ENCODE measurements at places on chromosomes 2 and 18.

GRCh38 chr2:10668402-10669012 is 21.3 kb downstream of the NOL10 start:
- no peak for DNase-seq

DNA sequence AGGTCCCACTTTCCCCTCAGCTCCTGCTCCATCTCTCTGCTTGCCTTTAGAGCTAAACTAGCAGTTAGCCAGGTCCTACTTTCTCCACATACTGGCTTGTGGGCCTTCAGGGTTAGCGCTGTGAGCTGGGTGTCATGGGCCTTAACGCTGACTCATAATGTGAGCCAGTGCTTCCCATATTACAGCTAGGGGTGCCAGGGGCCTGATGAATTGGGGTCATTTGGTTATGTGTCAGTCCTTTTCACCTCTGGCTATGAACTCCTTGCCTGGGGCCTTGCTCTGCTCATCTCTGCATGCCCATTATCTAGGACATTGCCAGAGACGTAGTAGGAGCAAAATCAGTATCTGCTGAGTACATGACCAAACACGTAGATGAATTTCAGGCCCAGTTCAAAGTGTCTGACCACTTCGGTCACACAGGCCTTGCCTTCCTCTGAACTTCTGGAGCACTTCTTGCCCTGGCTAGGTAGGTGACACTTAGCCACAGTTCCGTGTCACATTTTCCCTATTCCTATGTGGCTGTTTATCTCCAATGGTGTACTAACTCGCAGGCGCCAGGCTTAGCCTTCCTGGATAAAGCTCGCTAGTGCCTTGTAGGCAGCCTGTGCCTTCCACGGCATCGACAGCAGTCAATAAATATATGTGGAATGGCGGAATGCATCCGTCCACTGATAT is 103.2 kb upstream of the SIX3 start:
- no peak for DNase-seq

GRCh38 chr2:79041032-79041448 is 15.5 kb downstream of the REG3G start:
- DNase-seq = no peak

DNA sequence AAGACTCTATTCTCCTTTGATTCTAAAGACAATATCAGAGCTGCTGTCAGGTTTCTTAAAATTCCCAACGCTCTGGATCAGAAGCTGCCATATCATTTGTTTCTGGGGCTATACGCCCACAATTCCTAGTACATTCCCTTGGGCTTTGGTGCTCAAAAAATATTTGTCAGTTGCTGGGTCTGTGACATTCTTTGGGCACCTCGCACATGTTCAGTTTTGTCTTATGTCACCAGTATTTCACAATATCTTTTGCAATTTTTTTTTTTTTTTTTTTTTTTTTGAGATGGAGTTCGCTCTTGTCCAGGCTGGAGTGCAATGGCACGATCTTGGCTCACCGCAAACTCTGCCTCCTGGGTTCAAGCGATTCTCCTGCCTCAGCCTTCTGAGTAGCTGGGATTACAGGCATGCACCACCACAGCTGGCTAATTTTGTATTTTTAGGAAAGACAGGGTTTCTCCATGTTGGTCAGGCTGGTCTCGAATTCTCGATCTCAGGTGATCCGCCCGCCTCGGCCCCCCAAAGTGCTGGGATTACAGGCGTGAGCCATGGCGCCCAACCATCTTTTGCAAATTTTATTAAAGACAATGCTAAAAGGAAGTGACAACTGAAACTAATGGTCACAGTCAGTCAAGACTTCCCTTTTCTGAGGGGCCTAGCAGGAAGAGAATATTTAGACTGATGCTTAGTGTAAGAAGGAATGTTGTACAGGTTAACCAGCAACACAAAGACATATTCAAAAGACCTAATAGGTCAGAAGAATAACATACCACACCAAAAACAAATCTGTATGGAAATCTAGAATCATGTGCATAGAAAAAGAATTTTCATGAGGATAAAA is 6.8 kb downstream of the ZNF397 start:
- no peak for DNase-seq

- DNase-seq = no peak
These were observed 1.7 kb downstream of the SLC8A1 start for GRCh38 chr2:40450066-40450795.

- DNase-seq = no peak
These were observed 33.2 kb downstream of the ZNF236 start for GRCh38 chr18:76855594-76855993.

GRCh38 chr2:70596739-70597138 is 43.1 kb upstream of the TGFA start:
- no peak for DNase-seq

GRCh38 chr2:62858231-62858832 is 152.8 kb downstream of the EHBP1 start:
- no peak for DNase-seq

DNA sequence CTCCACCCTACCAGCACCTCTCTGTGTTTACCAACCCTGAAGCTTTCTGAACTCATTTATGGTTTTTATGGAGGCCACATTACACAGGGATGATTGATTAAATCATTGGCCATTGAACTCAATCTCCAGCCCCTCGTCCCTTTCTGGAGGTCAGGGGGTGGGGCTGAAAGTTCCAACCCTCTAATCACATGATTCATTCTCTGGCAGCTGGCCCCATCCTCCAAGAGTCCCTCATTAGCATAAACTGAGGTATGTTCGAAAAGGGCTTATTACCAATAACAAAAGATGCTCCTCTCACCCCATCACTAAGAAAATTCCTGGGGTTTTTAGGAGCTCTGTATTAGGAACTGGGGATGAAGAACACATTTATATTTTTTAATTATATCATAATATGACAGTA is 92.3 kb downstream of the DIS3L2 start:
- no peak for DNase-seq

- no peak for DNase-seq
These were observed 18.7 kb upstream of the LYPD6B start for GRCh38 chr2:149019768-149020167.

DNA sequence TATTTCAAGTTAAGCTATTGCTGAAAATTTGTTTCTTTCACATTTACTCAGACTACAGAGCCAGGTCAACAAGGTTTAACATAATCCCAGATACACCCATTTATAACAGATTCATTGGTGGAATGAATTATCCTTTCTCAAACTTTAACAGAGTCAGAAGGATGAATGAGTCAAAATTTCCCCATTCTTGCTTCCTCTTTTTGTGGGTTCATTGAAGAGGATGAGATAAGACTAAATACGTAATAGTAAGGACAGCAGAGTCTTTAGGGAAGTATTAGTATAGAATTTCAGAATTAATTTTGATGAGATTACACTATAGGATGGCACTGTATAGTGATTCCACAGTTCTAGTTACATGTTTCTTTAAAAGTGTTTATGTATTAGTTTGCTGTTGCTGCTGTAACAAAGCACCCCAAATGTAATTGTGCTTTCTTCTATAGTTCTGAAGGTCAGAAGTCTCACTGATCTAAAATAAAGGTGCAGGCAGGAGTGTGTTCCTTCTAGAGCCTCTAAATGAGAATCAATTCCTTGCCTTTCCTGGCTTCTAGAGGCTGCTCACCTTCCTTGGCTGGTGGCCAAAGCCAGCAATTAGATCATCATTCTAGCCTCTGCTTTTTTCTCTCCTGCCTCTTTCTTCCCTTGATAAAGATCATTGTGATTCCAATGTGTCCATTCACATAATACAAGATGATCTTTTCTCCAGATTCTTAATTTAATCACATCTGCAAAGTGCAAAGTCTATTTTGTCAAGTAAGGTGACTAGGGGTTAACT is 309.3 kb upstream of the PIK3C3 start:
- DNase-seq = no peak

GRCh38 chr2:237867465-237867864 is 8.0 kb downstream of the RAMP1 start:
- DNase-seq = no peak

DNA sequence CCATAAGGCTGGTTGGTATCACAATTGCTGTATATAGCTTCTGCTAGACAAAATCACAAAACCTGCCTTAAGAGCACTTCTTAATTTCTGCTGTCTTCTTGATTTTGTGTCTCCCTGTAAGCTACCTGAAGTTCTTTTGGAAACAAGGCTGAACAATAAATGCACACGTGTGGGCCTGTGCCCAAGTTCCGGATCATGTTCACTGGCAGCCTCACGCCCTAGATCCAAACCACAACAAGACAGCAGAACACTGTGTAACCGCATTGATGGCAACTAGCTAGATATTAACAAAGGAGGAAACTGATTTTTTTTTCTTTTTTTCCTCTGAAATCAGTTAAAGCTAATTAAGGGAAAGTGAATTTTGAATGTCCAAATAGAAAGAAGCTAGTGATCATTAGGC is 81.5 kb upstream of the LYPD6B start:
- DNase-seq = no peak

DNA sequence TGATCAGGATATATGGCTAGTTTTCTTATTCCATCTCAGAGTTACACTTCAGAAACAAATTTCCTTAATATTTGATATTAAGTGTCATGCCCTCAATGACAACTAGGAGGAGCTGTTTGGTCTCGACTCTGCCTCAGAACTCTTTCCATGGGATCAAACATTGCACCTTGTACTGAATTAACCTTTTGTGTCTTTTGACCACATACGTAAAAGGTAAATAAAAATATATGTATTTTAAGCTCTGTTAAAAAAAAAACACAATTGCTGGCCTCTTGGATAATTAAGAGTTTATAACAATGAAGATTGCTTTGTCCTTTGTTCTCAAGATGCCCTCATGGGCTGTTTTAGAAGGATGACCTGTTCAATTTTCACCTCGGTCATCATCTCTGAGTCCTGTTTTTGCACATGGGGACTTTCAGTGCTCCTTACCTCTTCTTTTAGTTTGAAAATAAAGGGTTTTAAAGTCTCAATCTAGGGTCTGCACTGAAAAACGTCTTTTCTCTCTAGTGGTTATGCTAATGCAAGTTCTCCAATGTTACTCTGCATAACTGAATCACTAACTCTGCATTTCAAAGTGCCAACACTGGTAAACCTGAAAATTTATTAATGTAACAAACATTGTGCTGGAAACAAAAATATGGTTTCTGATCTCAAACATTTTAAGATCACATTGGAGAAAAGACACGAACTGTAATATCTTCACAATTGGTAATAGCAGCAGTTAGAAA is 18.8 kb upstream of the FN1 start:
- DNase-seq = no peak

Measured in posterior cingulate gyrus (tissue), 11 donors.